ENCODE measurements at places on chromosomes 3 and 15.

GRCh38 chr3:58441514-58442450 lies 8.2 kb upstream of the PDHB start:
- no peak for DNase-seq

- DNase-seq, result no peak
These were observed 622.8 kb upstream of the AGTR1 start for GRCh38 chr3:148074946-148075345.

- no peak for DNase-seq
These were observed 54.2 kb downstream of the SYN2 start for GRCh38 chr3:12058408-12058807.

DNA sequence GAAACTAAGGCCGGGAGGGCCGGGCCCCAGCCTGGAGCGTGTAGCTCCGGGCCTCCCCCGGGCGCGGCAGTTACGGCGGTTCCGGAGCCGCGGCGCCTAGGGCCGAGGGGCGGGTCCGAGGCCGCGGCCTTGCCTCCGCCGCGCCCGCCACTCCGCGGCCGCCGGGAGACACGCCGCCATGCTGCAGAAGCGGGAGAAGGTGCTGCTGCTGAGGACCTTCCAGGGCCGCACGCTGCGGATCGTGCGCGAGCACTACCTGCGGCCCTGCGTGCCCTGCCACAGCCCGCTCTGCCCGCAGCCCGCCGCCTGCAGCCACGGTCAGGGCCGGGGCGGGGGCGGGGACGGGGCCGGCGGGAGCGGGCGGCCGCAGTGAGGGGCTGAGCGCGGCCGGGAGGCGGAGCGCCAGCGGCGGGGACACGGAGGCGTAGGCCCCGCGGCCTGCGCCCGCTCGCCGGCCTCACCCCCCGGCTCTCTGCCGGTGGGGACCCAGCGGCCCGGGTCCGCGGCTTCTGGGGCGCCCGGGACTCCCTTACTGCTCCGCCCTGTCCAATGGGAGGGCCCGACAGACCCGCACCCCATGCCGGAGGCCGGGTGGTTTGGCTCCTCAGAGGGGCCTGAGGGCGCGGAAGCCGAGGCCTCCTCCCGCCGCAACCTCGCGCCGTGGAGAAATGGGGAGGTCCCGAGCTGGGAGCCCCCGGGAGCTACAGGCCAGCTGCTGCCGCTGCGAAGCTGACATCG lies at the start of gene DIS3L:
Gene DIS3L (plus strand): TSS at position 150 of the 738 bp plus-strand sequence. CDS start 29 bp downstream, at position 179.
- DNase-seq, result peak; percentile 54

GRCh38 chr3:184016169-184016570 lies 1.5 kb downstream of the ABCC5 start:
- no peak for DNase-seq

GRCh38 chr3:184428561-184429175 lies 48.8 kb downstream of the CHRD start:
- no peak for DNase-seq

GRCh38 chr15:98000249-98001203 lies 40.0 kb downstream of the ARRDC4 start:
- DNase-seq, result no peak

- DNase-seq, result no peak
These were observed 844 bp downstream of the NR2F2 start for GRCh38 chr15:96331144-96331944.

DNA sequence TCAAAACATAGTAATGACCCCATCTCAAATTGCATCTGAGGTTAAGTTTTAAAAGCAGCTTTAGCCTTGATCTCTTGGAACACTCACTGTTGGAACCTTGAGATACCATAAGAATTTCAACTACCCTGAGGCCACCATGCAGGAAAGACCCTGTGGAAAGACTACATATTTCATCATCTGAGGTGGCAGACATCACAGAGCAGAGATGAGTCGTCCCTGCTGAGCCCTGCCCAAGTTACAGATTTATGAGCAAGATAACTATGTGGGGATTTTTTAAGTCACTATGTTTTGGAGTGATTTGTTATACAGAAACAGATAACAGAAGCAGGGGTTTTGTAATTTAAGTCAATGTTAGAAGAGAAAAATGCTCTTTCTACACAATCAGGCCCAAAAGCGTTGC lies 168.4 kb downstream of the STAC start:
- DNase-seq, result no peak

DNA sequence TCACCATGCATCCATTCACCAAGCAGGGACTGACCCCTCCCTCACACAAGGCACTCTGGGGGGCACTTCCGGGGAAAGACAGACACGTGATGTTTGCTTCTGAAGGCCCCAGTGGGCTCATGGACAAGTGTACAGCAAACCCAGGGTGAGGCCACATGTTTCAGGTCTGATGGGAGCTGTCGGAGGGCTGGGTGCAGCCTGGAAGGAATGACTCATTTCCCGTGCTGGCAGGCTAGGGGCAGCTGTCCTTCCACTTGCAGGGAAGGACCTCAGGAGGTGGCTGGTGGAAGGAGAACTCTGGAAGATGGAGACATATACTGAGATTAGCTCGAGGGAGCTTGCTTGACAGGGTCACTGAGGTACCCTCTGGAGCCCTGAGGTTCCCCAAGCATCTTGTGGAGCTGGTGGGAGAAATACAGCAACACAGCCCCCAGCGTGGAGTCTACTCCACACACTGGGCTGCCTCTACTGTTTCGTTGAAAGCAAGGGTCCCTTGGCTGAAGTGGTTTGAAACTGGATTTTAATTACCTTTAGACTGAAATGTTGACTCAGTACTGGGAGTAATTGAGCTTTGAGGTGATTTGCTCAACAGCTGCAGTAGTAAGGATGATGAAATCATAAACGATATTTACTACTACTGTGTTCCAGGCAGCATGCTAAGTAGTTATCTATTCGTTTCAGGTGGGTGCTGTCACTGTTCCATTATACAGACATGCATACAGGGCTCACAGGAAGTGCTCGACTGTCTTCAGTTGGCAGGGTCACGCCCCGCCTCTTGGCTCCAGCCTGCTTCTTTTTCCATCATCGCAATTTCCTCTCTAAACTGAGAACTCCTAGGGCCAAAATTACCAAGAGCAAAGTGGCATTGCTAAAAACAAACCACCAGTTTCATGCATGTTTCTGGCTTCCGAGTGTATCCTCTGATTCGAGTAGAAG lies 230.4 kb downstream of the ADAMTS17 start:
- DNase-seq, result no peak

DNA sequence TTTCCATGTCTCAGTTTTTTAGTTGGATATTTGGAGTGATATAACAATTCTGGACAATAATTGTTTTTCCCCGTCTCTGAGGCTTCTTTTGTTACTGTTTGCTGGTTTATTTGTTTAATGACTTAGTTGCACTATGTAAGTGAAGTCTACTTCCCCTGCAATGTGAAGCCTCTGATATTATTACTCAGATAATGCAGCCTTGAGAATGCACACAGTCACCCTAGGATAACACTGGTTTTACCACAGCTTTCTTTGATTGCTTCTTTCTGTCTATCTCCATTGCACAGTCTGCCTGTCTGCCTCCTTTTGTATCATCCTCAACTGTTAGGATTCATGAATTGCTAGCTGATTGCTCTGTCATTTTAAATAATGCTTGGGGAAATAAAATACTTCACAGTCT lies 208.7 kb upstream of the ROBO1 start:
- no peak for DNase-seq

DNA sequence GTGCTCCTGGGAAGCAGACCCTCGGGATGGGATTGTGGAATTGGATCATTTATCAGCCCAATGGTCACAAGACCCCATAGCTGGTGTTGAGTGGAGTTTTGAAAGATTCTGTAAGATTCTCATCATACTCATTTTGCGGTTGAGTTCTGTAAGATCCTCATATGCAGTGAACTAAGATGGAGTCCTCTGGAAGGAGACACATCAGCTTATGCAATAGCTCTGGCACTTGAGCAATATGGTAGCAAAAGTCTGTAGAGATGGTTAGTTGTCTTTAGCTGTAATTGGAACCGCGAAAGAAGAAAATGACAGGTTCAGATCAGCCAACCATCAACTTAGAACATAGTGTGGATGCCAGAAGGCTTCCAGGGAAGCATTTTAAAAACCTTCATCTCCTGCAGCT lies 184.5 kb upstream of the TSC22D2 start:
- DNase-seq, result no peak

DNA sequence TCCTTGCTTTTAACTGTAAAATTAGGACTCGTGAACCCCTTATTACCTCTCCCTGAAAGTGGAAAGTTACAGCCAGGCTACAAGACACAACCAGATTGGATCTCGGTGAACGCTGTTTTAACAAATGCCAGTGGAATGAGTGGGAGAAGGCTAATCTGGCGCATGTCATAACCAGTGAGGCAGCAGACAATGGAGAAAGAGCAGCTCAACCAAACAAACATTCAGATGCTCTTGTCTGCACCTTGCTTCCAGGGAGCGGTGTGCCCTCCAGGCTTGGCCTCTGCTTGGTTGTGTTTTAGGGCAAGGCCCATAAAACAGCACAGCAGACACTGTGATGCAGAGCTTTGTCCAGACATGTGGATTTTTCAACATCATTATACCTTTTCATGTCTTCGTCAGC lies 45.9 kb upstream of the ATP1B3 start:
- DNase-seq, result no peak

GRCh38 chr15:95970326-95970725 lies 360.2 kb upstream of the NR2F2 start:
- DNase-seq, result no peak

Measured in CD8-positive, alpha-beta memory T cell (primary cell).